ENCODE measurements at places on chromosomes 6 and 20.

GRCh38 chr6:39417440-39417839 lies 94.9 kb upstream of the KCNK16 start:
- no peak for DNase-seq

DNA sequence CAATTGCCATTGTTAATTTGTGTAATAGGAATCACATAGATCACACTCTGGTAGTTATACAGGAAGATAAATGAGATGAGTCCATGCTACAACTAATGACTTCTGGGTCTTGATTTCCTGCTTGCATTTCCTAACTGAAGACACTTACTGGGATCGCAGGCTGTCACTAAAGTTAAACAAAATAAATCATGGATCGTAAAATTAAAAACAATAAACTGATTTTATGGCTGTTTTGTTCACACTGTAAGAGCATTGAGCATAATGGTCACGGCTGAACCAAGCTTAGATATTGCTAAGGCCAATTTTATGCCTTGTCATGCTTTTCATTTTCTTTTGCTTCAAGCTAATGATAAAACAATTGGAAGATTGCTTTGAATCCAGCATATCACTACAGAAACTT lies 332.5 kb upstream of the CITED2 start:
- no peak for DNase-seq

- no peak for DNase-seq
These were observed 2.0 kb upstream of the ACTL10 start for GRCh38 chr20:33664762-33665144.

DNA sequence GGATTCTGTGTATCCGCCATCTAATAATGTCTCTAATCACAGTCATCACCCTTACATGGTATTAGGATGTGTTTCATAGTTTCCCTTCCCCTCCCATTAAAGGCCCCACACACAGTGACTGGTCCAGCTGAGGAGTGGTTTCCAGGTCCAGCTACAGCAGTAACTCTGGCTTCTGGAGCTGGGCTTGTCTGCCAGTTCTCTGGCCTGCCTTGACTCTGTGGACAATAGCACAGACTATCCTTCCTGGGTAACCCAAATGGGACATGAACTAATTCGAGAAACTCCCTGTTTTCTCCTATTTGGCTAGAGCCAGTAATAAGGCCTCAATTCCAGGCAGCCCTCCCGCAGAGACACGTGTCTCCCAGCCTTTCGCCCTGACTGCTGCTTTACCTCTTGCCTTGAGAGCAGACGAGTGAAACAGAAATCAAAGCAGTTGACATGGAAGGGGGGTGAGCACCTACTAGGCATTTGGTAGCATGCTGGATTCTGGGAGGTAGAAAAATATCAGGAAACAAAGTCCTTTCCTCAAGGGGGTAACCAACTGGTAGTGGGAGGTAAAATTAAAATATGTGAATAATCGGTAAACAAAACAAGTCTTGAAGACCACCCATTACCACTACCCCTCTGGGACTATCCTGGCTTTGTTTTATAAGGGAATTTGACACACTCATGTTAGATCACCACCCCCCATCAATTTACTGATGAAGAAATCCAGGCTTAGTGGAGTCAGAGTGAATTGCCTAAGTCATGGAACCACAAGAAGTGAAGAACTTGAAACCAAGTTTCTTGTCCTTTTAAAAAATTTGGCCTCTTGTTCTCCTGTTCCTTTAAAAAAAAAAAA lies 1.2 kb downstream of the TRAF3IP2 start:
- no peak for DNase-seq

GRCh38 chr6:27593200-27593818 lies 120.4 kb upstream of the ZNF184 start:
- DNase-seq: no peak

GRCh38 chr6:97775012-97775411 lies 492.0 kb upstream of the MMS22L start:
- DNase-seq: no peak

DNA sequence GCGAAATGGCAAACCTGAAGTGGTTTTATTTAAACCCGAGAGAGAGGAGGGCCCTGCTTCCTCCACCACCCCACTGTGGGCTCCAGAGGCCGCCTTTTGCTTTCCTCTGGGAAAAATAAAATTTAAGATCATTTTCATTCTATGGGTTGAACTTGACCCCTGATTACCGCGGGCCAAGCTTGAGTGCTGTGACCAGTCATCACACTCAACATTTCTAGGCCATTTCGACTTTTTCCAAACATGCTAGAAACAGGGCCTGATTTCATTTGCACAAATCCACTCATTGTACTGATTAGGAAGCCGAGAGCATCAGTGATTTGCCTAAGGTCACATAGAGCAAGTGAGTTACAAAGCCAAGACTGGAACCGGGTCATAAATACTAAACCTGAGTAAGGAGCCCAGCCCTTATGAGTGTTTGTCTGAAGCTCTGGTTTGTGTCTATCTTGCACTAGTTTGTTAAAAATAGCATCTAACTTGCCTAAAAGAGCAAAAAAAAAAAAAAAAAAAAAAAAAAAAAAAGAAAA lies 179.7 kb downstream of the DLL1 start:
- DNase-seq: no peak

- DNase-seq: no peak
These were observed 12.9 kb upstream of the ZNF391 start for GRCh38 chr6:27375613-27376079.

DNA sequence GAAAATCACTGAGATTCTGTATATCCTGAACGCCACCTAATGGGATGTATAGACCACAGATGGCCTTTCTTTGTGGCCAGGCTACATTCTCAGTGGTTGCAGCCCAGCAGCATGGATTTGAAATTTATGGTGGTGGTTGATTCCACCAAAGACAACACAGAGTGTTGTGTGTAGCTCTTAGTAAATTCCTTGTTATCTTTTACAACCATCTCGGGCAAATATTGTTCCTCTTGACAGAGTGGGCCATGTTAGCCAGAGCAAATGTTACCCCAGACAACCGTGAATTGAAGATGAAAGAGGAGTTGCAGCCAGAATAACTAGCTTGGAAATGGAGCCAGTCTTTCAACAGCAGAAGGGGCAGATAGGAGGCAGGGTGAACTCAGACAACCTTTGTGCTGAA lies 39.5 kb downstream of the SLC24A3 start:
- no peak for DNase-seq

GRCh38 chr6:86888301-86888700 lies 49.0 kb upstream of the HTR1E start:
- DNase-seq: peak; percentile 51

- DNase-seq: no peak
These were observed 171.1 kb downstream of the PREX1 start for GRCh38 chr20:48656661-48657211.

GRCh38 chr20:34001378-34001777 lies 7.7 kb downstream of the RALY start:
- no peak for DNase-seq

DNA sequence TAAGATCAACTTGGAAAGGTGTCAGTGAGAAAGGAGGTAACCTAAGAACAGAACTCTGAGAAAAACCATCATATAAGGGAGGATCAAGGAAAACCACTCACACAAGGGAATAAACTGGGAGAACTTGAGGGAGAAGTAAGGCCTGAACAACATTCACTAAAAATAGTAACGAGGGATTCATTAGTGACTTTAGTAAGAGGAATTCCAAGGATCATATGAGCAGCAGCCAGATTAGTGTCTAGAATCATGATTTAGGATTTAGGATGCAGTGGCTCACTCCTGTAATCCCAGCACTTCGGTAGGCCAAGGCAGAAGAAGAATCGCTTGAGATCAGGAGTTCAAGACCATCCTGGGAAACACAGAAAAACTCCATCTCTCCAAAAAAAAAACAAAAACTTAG lies 376.5 kb upstream of the MARCKS start:
- no peak for DNase-seq

DNA sequence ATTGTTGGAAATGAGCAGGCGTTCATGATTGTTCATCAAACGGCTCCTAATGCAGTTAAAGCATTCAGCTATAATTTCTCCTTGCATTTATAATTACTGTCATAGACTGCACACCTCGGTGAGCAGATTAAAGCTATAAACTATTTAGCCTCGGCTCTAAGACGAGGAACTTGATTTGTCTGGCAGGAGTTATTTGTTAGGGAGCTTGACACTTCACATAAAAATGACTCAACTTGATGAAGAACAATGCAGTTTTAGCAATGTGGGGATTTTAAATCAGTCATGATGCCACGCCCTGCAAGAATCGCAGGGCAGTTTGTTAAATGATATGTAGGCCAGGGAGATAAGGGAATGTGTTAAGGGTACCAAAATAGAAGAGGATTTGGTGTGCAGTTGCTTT lies 290.2 kb downstream of the TSHZ2 start:
- no peak for DNase-seq

DNA sequence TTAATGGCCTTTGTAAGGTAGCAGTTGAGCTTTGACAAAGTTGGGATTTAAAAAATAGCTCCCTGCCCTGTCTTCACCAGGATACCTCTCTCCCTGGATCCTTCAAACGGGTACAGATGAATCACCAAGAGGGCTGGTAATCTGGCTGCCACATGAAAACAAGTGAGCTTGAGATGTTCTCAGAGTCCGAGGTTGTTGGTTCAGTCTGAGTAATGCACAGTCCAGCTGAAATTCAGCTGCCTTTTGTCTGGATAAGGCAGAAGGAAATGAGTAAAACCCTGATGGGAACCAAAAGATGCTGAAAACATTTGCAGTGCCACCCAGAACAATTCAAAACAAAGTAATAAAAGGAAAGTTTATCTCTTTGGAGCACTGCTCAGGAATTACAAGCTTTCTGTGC lies 86.8 kb downstream of the GJA1 start:
- no peak for DNase-seq

DNA sequence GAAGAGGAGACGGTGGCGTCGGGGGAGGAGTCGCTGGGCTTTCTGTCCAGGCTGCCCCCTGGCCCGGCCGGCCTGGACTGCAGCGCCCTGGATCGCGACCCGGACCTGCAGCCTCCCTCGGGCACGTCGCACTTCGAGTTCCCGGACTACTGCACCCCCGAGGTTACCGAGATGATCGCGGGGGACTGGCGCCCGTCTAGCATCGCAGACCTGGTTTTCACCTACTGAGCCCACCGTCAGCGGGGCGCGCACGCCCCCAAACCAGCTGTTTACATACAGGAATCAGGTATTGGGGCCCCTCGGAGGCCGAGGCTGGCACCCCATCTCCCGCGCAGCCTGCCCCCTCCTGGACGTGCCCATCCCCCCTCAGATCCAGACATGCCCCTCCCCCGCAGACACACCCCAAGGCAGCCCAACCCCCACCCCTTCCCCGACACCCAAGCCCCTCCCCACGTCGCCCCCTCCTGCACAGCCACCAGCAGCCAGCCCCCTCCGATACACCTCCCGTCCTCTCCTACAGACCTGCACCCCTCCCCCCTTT lies 1.4 kb downstream of the SOX12 start:
- DNase-seq: no peak

DNA sequence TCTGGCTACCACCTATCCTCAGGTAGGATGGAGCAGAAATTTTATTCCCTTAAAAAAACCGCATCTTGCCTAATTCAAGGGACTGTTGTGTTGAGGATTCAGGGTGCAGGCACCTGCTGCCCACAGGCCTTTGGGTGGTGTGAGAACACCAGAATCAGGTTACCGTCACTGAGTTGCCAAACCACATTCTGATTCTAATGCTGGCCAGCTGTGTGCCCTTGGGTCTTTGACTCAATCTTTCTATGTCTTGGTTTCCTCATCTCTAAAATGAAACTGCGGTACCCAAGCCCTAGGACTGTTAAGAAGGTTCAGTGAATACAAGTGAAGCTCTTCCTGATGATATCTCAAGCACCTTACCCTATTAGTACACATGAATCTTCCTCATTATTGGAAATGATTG lies 827.3 kb downstream of the DHX35 start:
- no peak for DNase-seq

Measured in SK-N-MC (cell line).